ENCODE measurements at places on chromosomes 3 and 15.

- DNase-seq, result no peak
Observed at GRCh38 chr15:68887120-68887519, 43.2 kb upstream of the SPESP1 start.

- no peak for DNase-seq
Observed at GRCh38 chr3:141682007-141682406, 56.1 kb upstream of the RNF7 start.

- DNase-seq, result no peak
Observed at GRCh38 chr15:27820722-27821121, 278.4 kb downstream of the OCA2 start.

DNA sequence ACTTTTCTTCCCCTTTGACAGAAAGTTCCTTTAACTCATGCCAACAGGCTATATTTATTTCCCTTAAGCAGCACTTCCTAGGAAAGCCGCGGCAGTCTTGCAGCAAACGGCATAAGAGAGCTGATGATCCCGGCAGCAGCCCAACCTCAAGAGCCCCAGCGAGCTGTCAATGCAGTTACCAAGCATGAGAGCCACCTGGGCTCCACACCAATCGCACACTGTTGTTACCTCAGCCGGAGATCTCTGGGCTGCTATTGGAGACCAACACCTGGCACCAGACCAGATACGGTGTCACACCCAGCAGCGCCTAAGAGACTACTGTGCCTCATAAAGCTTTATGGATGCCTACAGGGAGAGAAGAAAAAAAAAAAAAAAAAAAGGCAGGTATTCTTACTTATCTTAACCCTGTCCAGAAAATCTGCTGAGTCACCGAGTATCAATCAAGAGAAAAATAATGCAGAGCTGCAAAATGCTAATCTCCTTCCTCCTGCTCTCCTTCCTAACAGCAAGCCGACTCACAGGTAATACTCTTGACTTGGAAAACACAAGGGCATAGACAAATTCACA lies 11.7 kb downstream of the ABCC5 start:
- DNase-seq, result peak; percentile 18

DNA sequence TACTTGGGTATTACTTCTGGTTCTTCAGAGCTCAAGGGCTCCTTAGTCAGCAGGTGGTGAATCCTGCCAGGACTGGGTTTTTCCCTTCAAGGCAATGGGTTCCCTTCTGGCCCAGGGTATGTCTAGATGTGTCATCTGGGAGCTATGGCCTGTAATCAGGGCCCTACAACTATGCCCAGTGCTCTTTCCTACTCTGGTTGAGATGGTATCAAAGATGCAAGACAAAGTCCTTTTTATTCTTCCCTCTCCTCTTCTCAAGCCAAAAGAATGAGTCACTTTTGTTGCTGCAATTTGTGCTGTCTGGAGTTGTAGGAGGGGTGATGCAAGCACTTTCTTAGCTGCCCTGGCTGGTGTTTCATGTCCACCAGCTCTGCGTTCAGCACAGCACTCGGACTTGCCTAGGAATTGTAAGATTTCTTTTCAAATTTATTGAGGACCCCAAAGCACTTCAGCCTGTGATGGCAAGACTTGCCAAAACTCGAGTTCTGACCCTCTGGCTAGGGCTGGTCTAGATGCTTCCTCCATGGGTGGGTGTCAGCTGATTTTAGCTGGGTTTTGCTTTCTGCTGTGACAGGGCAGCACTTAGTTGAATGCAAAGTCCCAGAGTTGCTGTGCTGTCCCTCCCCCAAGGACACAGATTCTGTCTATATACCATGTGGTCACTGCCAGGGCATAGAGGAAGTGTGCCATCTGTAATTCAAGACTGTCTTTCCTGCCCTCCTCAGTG lies 129.2 kb upstream of the CBLB start:
- peak; percentile 74 for DNase-seq

DNA sequence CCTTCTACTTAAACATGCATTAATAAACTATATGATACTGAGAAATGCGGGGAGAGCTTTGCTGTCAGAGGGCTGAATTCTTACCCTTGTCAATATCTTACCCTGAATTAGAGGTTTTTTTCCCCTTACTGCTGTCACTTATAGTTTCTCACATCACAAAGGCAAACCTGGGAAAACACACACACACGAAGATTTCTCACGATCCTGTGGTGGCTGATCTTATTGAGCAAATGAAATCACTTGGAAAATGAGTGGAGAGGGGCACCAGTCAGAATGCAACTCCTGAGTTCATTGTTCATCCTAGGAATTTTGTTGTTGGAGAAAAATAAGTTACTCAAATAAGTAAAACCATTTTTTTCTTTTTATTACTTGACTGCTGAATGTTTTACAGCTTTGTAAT lies 673.6 kb downstream of the EDEM1 start:
- no peak for DNase-seq

- no peak for DNase-seq
Observed at GRCh38 chr15:81427176-81427575, 53.2 kb upstream of the TMC3 start.

DNA sequence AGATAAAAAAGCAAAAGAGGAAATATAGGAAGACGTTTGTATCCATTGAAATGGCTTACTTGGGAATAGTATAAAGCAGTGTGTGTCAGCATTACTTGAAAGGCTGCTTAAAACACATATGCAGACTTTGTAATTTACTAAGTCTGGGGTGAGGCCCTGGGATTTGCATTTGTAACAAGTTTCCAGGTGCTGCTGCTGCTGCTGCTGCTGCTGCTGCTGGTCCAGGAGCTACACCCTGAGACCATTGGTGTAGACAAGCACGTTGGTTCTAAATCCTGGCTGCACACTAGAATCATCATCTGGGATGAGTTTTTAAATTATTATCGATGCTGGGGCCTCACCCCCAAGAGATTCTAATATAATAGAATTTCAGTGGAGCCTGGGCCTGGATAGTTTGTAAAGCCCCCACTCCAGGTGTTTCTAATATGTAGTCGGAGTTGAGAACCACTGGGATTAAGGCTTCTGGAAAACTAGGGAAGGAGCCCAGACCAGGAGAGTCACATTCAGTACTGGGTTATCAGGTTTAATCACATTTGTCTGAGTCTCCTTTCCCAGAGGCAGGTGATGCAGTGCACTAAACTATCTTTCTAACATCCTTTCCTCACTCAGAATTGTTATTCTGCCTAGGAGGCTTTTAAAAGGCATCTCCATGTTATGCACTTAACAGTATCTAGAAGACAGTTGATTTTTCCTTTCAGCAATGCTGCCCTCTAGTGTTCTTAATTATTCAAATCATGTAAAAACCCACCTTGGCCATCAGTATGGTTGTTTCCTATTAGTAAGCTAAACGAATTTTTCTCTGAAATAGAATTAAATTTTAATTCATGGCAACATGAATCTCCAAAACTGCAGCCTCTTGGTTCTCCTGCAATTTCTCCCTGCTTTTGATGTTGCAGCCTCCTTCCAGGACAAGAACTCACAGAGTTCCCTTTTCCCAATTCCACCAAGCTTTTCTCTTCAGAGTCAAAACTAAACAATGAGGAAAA lies 45.4 kb downstream of the SSR3 start:
- DNase-seq, result peak; percentile 36

- no peak for DNase-seq
Observed at GRCh38 chr3:111813441-111813840, 45.6 kb upstream of the PHLDB2 start.

GRCh38 chr3:156040041-156040440 lies 80.3 kb upstream of the KCNAB1 start:
- no peak for DNase-seq

- DNase-seq, result no peak
Observed at GRCh38 chr3:95926904-95927501, 887.4 kb upstream of the EPHA6 start.

DNA sequence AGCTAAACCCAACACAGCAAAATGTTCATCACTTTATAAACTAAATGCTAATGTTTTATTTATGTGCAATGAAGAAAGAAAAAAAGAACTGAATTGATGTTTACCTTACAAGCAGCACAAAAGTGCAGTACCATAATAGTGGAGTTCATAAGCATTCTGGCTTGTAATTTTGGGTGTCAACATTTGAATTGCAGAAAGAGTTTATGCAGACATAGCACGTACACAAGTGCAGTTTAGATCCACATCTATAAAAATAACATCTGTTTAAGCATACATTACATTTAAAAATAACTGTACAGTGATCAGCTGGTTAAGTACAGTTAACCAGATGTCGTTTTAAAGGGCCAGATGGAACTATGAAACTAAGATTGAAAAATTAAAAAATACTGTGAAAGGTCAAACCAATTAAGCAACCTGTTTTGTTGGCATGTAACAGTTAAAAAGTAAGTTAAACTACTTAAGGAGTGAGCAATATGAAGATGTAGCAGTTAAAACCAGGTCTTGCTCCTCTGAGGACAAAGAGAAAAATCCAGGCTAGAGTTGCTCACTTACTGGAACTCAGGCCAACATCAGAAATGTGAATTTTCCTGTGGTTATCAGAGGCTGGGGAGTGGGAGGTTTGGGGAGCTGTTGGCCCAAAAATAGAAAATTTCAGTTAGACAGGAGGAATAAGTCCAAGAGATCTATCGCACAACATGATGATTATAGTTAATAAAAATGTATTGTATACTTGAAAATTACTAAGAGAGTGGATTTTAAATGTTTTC lies 204.9 kb upstream of the MDFIC2 start:
- DNase-seq, result no peak

DNA sequence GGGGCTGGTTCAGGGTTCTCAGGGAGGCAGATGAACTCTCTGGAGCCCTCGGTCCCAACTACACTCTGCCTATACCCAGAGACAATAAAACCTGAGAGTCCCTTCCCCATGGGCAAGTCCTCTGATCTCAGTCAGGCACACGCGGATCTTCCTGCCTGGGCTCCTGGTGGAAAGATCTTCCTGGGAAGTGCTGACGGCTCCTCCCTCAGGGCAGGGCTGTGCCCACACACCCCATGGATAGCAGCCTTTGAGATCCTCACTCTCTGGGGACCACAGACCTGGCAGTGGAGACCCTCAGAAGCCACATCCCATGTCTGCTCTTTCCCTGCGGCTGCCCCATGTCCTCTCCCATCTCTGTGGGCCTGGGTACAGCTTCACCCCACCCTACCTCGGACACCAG lies 10.4 kb downstream of the SH2D7 start:
- DNase-seq, result no peak

DNA sequence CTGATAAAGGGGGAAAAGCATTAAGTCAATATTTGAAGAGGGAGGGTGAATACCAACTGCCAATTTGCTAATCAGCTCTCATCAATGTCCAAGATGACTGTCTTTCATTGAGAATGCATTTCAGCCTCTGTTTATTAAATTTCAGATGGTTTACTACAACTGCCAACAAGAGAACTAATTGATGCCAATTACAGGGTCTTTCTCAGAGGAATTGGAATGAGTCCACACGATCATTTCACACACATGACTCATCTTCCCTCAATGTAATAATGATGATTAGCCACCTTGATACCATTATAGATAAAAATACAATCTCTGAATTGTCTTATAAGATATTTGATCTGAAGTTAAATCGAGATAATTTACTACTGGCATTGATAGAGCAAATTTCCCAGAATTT lies 1274.4 kb downstream of the ROBO2 start:
- no peak for DNase-seq

- no peak for DNase-seq
Observed at GRCh38 chr3:139751789-139752188, 74.0 kb upstream of the NMNAT3 start.

- no peak for DNase-seq
Observed at GRCh38 chr3:151864423-151865101, 8.9 kb upstream of the SUCNR1 start.

- no peak for DNase-seq
Observed at GRCh38 chr3:43757666-43758321, 67.1 kb downstream of the ABHD5 start.

GRCh38 chr3:146342989-146343388 lies 92.1 kb upstream of the PLSCR4 start:
- no peak for DNase-seq

DNA sequence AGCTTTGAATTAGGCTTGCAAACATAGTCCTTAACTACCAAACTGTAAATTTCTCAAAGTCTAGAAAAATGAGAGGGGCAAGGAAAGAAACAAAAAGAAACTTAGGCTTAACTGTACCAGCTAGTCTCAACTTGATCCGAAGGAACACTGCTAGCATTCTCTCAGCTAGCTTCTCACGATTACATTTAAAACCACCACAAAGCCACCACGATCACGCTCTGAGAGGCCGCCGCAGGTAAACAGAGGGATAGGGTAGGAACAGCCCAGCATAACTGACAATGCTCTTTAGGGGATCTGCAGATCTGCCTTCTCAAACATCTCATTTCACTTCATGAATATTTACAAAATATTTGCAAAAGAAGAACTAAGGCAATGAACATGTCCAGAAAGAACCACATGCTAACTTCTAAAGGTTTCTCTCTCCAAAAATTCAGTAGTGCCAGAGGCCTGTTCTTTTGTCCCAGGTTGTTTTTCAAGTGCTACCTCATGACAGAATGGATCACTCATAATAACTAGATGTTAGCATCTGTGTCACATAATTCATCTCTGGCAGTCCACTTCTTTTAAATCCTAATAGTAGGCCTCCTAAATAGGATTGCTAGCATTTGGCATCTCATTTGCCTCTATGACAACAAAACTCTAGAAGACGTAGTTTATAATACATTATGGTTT lies 18.9 kb downstream of the VGLL4 start:
- DNase-seq, result no peak

DNA sequence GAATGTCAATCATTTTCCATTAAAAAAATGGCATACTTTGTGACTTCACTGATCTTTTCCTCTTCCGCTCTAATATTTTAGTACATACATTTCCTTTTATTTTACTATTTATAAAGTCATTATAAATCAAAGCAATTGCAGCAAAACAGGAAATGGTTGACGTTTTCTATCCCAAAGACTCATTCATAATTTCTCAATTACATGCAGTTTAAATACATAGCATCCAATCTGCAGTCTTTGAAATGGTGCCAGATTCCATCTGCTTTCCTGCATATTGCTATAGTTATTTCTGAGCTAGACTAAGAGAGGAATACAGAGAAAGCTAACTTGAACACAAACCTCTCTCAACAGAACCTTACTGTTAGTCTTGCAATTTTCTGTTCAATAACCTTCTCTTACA lies 179.8 kb downstream of the ZPLD1 start:
- DNase-seq, result no peak

DNA sequence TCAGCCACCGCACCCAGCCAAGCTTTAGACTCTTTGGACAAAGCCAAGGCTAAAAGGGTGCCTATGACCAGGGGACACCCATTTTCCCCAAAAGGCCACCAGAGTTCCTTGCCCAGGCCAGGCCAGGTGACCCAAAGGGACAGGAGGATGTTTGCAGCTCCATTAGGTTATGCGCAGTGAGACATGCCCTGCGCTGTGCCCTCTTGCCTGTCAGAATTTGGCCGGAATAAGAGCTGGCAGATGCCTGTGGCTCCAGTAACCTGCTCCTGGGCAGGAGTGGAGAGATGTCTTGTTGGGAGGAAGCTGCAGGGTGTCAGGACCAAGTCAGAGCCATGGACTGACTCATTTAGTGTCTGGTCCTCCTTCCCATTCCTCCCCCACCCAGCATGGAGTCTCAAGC lies 20.5 kb downstream of the DNASE1L3 start:
- no peak for DNase-seq

GRCh38 chr3:150589759-150590158 lies 13.4 kb upstream of the SELENOT start:
- DNase-seq, result no peak

GRCh38 chr15:74383695-74384565 lies 16.5 kb upstream of the CYP11A1 start:
- no peak for DNase-seq

- no peak for DNase-seq
Observed at GRCh38 chr15:56208185-56208584, 35.5 kb downstream of the RFX7 start.

GRCh38 chr3:123120573-123120972 lies 53.7 kb downstream of the PDIA5 start:
- no peak for DNase-seq
